Kidney glomerular epithelial cell (primary cell): ENCODE measurements at places on chromosomes 7 and 10.

DNA sequence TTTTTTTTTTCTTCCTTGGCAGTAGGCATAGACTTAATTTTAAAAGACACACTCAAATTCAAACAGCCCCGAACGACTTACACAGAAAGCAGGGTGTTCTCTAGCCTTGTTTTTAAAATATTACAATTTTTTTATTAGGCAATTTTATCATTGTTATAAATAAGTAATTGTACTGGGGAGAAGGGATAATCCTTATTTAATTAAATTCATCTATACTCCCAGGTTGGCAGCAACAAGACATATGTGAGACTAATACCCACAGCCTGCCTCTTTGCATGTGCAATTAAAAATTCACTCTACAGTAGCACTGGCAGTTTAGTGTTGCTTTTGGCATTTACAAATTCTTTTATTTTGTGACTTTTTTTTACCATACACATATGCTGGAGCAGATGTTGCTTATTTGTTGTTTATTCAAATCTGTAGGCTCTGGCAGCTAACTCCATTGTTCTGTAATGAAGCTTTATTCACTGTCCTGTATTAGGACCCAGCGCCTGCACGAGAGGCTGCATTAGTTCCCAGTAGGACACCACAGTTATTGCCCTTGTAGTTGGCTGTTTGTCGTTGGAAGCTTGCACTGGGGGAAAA lies 84.9 kb upstream of the PPP1R17 start:
- no peak for DNase-seq

- DNase-seq, result no peak
Measured at GRCh38 chr10:84837041-84837812, 508.8 kb downstream of the CCSER2 start.

- no peak for DNase-seq
Measured at GRCh38 chr7:78535655-78536054, 737.1 kb downstream of the PHTF2 start.

DNA sequence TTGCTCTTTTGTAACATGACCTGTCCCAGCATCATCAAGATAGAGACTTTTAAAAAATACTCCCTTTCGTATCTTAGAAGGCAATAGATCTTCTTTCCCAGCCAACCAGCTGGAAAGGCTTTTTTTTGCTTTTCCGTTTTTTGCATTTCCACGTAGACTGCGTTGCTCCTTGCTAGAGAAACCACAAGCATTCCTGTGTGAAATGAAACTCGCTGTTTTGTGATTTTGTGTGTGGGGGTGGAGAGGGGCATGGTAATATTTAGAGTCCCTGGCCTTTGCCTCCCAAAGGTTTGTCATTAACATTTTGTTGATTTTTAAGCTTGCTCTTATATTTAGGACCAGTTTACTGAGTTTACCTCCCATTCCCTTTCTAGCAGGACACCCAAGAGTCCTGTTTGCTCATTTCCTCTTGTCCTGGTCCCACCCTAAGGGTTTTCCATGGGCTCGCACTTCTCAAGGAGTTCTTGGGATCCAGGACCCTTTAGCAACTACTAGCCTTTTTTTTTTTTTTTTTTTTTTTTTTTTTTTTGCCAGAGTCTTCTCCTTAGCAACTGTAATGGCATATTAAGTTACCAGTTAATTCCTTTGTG lies 243.6 kb downstream of the BICC1 start:
- DNase-seq, result peak; percentile 81

DNA sequence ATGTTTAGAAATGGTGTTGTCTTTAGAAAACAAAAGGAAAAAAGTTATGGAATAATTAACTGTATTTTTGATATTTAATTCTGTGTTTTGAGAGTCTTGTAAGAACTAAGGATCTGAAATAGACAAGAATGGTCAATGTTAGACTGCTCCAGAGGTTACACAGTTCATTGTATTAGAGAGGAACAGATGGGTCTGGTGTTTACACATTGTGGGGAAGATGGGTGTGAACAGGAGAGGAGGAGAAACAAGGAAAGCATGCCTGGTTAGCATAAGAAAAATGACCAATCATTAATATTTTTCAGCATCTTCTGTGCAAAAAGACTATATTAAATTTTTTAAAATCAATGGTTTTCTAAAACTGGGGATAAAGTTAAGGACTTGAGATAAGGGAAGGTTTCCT lies 11.9 kb downstream of the MEOX2 start:
- no peak for DNase-seq
